ENCODE measurements at places on chromosomes 6 and 20.

DNA sequence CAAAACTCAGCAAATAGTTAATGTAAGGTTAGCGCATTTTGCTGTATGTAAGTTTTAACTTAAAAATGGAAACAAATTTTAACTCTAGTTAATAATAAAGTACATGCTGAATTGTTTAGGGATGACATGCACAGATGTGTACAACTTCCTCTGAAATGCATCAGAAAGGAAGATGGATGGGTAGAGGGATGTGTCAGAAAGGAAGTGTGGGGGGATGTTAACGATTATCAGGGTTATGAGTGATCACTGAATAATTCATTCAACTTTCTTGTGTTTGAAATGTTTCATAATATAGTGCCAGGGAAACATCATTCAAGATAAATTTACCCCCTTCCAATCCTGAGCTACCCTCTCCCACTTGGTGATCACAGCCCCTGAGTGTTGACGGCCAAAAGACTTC, 87.6 kb downstream of the FOXA2 start:
- DNase-seq: no peak

DNA sequence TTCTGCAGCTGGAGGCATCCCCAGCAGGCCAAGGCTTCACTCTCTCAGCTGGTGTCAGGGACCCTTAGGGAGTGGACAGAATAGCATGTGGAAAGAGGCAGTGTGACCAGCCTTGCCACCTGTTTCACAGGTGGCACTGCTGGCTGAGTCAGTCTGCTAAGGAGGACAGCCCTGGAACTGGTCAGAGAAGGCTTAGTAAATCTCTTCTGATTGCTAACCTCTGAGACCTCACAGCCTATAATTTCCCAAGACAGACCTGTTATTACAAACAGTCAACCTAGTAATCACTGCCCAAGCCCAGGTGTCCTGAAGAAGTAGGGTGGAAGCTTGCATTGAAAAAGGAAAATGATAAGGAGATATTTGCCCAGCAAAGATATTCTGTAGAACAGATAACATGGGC, 26.4 kb upstream of the PAQR8 start:
- DNase-seq: no peak

DNA sequence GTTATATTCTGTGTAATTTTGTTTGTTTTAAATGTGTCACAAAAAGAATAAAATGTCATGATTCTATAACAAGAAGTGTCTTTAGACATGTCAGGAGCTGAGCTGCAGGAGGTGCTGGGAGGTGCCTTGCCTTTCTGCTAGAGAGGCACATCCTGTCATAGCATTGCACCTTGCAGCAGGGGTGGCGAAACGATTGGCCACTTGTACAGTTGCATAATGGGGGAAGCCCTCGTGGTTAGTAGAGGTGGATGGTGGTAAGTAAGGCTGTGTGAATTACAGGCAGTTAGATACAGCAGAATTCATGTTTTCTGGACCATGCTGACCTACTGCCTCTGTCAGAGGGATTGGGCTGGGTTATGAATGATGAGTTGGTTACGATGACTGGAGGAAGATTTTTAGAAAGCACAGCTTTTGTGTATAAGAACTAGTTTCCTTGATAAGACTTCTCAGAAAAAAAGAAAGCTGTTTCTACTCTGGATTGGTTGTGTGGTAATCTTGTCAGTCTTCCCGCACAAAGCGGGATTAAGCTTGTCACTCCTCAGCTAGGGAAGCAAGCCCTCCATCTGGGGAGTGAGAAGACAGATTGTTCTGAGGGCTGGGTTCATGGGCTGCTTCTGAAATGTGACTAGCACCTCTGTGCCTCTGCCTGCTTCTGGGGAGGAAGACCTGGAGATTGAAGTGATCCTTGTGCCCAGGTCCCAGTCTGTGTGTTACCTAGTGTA, 74.9 kb downstream of the FOXO3 start:
- DNase-seq: peak; percentile 58

DNA sequence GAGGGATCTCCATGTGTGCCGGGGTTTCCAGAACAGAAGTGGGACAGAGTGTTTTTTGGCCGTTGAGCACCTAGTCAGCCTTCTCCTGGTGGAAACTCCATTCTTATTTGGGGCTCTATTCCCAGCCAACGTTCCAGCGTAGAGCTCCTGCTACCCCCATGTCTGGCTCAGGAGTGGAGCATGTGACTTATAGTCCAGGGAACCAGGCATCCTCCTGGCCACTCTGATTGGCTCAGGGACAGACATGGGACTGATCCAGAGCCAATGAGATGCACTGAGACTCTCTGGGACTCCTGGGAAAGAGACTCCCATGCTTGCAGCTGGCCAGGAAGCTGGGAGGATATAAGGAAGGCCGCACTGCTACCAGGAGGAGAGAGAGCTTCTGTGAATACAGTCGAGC, 87.1 kb downstream of the SULF2 start:
- DNase-seq: no peak

DNA sequence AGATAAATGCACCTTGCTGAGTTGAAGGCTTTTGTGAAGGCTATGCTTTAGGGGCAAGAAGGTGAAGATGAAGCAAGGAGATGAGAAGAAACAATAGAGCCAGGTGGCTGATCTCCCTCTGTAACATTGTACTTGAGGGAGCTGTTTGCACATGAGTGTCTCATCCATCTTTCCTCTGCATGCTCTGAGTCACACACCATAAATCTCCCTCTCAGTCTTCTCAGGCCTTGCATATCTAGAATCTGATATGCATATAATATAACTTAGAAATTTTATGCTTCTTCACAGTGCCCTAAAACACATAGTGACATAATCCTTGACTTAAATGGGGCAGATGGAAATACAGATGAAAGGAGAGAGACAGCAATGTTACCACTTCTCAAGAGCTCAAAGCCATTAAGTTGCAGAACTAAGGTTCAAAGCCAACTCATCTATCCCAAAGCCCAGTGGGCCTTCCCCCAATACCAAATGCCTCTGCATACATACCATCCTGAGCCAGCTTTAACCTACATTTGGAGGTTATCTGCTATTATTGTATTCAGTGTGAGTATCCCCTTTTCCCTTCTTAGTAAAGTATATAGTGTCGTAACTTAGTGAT, 62.4 kb upstream of the STXBP5 start:
- no peak for DNase-seq

DNA sequence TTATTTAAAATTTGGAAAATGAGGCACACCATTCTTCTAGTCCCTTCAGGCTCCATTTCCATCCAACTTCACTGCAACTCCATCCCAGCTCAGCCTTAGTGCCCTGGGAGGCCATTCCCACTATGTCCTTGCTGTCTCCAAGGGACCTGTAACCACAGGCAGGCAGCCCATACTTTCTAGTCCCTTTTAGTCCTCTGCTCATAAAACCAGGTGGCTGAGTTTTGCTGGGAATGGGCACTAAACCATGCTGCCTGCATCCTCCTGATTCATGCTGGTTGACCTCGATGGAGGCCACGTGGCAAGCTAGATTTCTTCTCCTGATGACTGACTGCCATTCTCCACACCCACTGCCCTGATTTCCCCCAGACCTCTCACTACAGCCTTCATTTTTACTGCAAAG, 27.5 kb upstream of the MYMX start:
- no peak for DNase-seq

Measured in CD4-positive, alpha-beta memory T cell (primary cell).